Stimulated activated CD4-positive, alpha-beta T cell treated with anti-CD3 and anti-CD28 coated beads, Interleukin-15, amount 100 ng/mL, for 1 hour (primary cell): ENCODE measurements at places on chromosomes 7 and 10.

GRCh38 chr10:50622706-50623662, 772 bp downstream of the SGMS1 start:
- peak; percentile 26 for DNase-seq

DNA sequence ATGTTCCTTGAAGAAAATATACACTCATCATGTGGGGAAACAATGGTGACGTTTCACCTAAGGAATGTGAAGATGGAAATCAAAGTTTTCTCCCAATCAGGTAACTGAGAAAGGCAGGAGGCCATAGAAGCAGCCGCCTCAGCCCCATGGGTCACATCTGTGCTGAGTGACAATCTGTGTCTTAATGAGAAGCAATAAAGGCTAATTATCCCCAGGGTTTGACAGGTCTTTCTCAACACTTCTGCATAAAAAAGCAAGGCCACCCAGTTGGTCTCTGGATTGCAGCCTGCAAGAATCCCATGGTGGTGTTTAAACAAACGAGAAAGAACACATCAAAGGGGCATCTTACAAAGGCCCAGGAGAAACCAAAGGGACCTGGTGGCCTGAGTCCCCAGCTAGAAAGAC, 91.1 kb upstream of the TNS3 start:
- DNase-seq, result no peak

- no peak for DNase-seq
These were observed 41.0 kb downstream of the NKX2-3 start for GRCh38 chr10:99573790-99574189.

GRCh38 chr7:100563100-100563564, 10.6 kb downstream of the SAP25 start:
- DNase-seq, result no peak

DNA sequence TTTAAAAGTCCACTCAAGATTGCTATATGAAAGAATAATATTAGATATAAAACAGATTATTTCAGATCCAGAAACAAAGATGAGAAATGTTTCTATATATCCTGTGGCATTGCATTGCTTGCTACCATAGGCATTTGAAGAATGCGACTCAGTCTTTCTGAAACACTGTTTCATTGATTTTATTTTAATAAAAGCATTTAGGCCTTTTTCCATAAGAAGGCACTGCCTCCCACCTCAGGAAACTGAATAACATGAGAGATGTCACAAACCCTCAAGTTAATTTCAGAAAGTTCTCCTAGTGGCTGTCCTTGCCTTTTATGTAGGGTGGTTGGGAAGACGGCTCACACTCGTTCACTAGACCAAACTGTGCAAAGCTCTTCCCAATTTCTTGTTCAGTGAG, 23.3 kb downstream of the PRPS1L1 start:
- DNase-seq, result no peak

DNA sequence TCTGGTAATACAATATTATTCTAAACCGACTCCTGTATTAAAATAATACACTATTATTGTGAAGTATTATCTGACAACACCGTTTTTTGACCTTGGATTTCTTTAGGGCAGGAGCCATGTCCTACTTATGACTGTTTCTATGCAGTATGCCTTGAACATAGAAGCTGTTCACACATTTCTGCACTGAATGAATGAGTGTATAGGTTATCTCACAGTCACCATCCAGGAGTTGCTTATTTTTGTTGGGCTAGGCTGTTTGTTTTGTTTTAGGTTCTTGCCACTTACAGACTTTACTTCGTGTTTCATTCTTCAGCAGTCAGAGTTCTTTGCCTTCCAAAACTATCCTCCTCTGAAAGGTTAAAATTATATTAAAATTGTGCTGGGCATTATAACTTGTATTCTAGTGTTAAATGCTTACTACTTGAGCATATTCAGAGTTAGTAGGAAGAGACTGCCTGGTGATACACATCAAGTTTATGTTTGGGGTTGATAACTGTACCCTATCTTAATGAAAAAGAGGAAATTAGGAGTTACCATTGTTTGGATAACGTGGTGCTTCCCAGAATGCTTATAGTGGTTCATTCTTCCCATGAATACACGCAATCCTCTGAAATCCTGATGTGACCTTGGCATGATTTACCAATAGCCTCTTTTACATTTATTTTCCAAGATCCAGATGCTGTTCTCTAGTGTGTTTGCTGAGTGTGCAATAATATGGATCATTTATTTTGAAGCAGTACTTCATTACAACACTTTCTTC, 1.7 kb downstream of the RALA start:
- DNase-seq, result no peak

DNA sequence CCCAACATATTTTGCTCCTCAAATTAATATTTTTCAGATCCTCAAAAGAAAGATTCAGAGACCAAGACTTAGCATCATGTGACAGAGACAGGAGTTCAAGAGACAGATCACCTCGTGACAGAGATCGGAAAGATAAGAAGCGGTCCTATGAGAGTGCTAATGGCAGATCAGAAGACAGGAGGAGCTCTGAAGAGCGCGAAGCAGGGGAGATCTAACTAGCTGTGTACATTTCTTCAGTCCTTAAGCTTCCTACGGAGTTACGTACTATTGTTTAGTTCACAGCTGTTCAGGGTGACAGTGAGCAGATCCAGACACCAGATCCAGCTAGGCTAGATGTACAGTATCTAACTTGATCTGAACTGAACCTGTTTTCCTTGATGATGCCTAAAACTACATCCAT, 61.3 kb downstream of the KLRG2 start:
- no peak for DNase-seq

DNA sequence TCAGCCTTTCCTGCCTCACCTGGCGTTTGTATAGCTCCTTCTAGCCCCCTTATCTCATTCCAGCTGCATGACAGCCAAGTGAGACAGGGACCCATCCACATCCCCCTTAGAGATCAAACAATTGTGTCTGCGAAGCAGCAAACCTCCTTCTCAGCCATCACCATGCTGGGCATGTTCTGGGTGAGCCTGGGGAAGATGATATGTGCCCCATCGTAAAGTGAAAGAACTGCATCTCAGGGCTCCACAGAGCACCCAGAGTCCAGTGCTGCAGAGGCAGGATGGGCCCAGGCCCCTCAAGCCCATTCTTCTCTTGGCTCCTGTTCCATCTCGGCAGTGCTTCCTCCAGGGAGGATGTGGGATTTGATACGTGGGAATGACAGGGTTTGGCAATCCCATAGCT, 43.2 kb downstream of the FIGNL1 start:
- DNase-seq, result no peak

GRCh38 chr7:91504919-91505318, 240.7 kb downstream of the FZD1 start:
- DNase-seq, result no peak

DNA sequence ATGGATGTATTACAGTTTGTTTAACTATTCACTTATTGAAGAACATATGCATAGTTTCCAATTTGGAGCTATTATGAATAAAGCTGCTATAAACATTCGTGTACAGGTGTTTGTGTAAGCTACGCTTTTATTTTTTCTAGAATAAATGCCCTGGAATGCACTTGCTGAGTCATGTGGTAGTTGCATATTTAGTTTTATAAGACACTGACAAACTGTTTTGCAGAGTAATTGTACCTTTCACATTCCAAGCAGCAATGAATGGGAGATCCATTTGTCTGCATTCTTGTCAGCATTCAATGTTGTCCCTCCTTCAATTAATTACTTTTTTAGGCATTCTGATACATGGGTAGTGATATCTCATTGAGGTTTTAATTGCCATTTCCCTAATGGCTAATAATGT, 373.6 kb upstream of the GHITM start:
- DNase-seq, result no peak

GRCh38 chr10:75108684-75109458, 2.6 kb upstream of the SAMD8 start:
- no peak for DNase-seq

DNA sequence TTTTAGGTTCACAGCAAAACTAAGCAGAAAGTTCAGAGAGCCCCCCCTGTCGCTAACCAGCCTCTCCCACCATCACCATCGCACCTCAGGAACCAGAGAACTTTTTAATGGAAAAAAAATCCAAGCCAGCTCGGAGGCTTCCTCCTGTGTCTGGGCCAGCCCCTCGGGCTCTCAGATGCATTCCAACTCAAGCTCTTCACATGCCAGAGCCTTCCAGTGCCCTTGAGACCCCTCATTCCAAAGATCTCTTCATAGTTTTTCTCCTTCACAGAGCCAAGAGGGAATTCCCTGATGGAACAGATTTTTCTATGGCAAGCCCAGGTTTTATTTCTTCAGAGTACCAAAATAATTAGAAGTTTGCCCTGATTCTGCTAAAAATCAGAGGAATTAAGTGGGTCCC, 153.4 kb upstream of the LANCL2 start:
- DNase-seq, result no peak

GRCh38 chr10:5532307-5532605, 7.5 kb downstream of the CALML3 start:
- DNase-seq, result no peak

GRCh38 chr7:127683776-127684681, 32.0 kb downstream of the SND1 start:
- DNase-seq, result no peak

DNA sequence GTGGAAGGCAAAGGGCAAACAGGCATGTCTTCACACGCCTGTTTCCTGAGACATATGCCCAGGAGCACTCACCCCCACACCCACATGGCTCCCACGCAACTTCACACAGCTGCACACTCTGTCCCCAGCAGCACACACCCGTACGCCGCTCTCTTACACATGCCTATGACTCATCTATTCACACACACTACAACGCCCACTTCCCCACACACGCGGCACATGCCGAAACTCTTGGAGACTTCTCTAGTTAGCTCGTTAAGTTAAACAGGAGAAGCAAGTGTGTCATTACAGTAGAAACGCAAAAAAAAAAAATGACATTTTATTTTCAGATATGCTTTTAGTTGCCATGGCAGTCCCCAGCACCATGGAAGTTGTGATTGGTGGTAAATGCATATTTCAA, 6.7 kb downstream of the CALN1 start:
- DNase-seq, result no peak

- no peak for DNase-seq
These were observed 199.3 kb downstream of the PLXNA4 start for GRCh38 chr7:132377015-132377414.

DNA sequence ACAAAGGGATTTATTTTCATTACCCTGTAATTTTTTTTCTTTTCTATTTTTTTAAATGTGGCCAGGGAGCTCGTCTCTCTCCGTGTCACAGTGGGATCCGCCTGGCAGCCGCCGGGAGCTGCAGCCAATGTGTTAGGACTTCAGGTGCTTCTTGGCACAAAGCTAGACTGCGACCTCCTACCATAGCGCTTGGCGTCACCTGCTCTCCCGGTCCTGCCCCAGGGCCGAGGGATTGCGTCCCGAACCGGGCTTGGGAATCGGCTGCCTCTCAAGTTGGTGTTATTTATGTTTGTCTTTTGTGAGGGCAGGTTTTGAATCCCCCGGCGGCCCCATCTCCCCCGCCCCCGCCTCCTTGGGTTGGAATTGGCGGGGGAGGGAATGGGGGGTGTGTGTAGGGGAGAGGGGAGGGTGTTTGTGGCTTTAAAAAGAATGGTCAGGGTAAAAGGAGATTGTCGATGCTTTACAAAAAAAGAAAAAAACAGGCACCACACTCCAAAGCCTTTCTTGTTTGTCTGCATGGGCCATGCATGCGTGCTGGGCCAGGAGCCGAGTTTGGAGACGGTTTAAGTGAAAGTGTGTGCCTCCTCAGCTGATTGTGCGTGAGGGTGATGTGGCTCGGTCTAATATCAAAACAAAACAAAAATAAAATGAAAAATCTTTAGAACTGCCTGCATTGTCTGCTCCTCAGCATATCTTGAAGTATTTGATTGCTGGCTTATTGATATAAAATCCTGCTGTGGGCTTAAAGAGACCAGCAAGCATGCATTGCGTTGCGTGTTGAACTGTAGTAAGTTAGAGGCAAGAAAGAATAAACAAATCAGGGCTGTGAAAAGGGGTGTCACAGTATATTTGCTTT, 1.2 kb downstream of the PPP1R9A start:
- no peak for DNase-seq

GRCh38 chr10:27349987-27350386, 109.4 kb upstream of the ACBD5 start:
- DNase-seq, result no peak

DNA sequence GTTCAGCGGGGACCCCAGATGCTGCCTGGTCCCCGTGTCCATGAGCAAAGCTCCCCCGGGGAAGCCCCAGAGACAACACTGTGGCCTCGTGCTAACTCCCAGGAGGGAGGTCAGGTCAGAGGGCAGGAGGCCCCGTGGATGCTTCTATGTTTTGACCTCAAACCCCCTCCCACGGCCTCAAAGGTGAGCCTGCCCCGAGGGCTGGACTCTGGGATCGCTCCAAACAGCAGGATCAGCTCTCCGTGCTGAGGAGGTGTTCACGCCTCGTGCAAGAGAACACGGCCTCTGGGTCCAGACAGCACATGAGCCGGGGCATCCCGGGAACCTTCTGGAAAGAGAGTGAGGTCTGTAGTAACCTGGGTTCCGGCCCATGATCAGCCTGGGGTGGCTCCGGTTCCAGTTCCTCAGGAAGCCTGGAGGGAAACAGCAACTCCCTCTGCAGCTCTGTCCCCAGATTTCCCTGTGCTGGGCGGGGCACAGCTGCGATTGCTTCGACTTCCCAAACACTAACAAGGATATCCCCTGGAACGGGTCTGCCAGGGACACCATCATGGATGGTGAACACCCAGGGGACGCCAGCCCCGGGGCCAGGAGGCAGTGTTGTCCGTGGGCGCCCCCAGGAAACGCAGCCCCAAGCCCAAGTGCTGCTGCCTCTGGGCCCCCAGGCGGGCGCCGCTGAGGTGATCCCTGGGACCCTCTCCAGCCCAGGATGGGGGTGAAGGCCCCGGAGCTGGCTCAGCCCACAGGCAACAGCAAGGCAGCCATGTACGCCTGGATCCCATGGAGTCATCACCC, 18.0 kb upstream of the INPP5A start:
- DNase-seq, result no peak

- no peak for DNase-seq
These were observed 276.7 kb downstream of the PARD3 start for GRCh38 chr10:34538281-34538829.

DNA sequence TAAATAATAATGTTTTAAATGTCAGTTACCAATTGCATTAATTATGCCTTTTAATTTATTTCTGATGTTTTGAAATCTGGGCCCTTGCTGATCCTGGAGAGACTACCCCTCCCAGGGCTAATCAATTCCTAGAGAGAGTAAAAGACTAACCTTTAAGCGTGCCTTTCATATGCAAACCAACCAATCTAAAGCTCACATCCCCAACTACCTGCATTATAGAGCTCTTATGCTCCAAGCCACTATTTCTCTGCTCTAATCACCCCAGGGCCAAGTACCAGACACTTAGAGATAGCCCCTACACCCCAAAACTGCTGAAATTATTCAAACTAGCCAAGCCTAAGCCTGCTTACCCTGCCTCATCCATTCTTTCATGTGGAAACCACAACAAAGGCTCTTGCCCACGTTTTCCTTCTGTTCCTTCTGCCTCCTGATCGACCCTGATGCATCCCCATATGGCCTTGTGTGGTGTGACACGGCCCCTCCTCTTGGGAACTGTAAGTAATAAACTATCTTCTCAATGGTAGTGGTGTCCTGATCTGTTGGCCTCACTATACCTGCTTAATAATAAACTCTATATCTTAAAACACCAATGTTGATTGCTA, 97.7 kb downstream of the HIBADH start:
- DNase-seq, result no peak

GRCh38 chr10:57716884-57717283, 550.8 kb downstream of the IPMK start:
- DNase-seq, result no peak

GRCh38 chr10:178208-178607, 43.0 kb downstream of the ZMYND11 start:
- no peak for DNase-seq

GRCh38 chr10:26138613-26139012, 78.0 kb upstream of the GAD2 start:
- no peak for DNase-seq
